HAP-1 (cell line): ENCODE measurements at places on chromosomes 7 and 10.

GRCh38 chr10:124351481-124352220 lies 67.1 kb downstream of the OAT start:
- DNase-seq: no peak

- DNase-seq: no peak
Observed at GRCh38 chr7:44994877-44995554, 5.0 kb upstream of the CCM2 start.

DNA sequence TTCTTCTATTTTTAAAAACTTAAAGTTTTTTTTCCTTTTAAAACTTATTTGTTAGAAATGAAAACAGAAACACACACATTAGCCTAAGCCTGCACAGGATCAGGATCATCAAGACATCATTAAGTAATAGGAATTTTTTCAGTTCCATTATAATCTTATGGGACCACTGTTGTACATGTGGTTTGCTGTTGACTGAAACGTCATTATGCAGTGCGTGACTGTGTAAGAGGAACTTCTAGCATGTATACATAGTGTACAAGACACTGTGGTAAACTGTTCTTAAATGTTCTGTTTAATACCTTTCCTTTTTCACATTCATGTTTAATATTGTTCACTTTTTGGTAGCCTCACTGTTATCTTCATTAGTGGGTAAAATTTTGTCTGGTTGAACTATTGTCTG lies 12.1 kb downstream of the ENTPD7 start:
- DNase-seq: no peak

DNA sequence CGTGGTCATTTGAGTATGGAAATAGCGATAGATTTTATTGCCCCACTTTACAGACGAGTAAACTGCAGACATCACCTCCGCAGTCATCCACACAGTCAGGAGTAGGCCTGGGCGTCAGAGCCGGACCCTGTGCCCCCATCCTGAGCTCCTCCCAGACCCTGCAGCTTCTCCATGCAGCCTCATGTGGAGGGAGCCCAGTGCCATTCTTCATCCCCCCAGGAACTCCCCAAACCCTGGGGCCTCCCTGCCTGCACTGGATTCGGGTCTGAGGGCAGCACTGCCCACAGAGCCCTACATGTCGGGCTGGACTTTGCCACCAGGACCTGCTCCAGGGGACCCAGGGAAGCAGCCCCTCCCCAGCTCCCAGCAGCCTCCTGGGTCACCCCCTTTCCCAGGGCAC lies 100.8 kb downstream of the MKI67 start:
- no peak for DNase-seq

- DNase-seq: no peak
Observed at GRCh38 chr10:67385566-67385965, 310.4 kb downstream of the CTNNA3 start.

- no peak for DNase-seq
Observed at GRCh38 chr10:91185239-91185875, 35.1 kb upstream of the PCGF5 start.

DNA sequence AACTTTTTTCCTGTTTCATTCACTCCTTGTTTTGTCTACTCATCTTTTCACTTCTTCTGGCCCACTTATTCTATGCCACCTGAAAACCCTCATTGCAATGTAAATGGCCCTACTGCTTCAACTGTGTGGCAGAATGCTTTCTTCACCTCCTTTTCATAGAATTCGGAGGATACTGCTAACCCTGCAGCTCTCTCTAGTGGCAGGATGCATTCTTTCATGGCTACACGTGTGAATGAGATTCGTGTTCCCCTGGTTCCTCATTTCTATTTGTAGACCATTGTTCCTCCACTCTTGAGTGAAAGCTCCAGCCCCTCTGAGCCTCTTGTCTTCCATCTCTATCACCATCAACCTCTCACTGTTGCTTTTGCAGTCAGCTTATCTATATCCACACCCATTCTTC lies 20.9 kb upstream of the CYP26C1 start:
- DNase-seq: peak; percentile 56

GRCh38 chr10:70674560-70675495 lies 2.5 kb downstream of the ADAMTS14 start:
- DNase-seq: no peak

DNA sequence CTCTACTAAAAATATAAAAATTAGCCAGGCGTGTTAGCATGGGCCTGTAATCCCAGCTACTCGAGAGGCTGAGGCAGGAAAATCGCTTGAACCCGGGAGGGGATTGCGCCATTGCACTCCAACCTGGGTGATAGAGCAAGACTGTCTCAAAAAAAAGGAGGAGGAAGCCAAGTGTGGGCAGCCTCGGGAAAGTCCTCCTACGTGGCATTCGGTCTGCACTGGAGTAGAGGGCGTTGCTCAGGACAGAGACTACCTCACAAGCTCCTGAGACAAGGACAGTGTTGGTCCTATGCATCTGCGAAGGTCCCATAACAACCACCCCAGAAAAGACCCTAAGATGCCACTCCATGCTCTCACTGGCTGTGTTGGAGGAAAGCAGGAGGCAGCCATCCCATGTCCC lies 10.0 kb upstream of the SERPINE1 start:
- DNase-seq: no peak

DNA sequence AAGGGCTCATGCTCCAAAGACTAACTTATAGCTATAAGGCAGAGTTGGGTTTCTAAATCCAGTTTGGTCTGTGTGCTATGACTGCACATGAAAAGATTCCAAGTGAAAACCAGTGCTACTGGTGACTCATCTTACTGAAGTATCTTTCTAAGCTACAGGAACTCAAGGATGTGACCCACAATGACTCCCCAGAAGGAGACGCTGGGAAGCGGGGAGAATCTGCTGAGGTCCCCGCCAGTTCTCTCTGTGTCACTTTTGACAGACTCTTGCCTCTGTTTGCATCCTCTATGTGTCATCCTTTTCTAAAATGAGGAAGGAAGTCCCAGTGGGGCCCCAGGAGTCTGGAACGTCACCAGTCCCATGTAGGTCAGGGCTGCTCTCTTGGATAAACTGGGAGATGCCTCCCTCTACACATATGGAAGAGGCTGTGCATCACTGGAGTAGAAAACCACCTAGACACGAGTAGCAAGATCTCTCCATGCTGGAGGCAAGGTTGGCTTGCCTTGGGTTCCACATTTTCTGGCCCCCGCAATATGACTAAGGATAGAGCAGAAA lies 28.8 kb upstream of the GPR26 start:
- no peak for DNase-seq

DNA sequence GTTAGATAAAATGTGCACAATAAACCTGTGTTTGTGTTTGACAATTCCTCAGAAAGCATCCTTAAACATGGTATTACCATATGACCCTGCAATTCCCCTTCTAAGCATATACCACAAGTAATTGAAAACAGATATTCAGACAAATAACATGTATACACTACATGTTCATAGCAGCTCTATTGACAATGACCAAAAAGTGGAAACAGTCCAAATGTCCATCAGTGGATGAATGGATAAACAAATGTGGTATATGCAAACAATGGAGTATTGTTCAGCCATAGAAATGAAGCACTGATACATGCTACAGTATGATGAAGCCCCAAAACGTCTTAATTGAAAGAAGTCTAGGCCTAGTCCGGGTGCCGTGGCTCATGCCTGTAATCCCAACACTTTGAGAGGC lies 280.1 kb downstream of the OTUD1 start:
- DNase-seq: no peak

DNA sequence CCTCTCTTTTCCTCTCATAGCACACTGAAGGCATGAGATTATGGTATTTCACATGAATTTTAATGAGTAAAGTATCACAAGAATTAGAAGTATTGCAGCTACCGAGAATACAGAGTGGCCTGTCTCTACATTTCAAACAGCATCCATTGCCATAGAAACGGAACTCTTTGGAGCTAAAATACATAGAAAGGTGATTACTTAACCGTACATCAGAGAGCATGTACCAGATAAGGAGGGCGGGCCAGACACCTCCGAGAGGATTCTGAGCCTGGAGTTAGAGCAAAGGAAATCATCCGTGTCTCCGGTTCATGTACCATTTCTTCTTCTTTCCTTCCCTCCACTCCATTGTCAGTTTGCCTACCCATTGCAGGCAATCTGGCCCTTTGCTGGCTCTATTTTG lies 196.7 kb downstream of the KLF6 start:
- DNase-seq: no peak

GRCh38 chr7:116165717-116166116 lies 44.6 kb upstream of the TES start:
- DNase-seq: no peak

GRCh38 chr7:24135003-24135817 lies 148.8 kb upstream of the NPY start:
- no peak for DNase-seq

DNA sequence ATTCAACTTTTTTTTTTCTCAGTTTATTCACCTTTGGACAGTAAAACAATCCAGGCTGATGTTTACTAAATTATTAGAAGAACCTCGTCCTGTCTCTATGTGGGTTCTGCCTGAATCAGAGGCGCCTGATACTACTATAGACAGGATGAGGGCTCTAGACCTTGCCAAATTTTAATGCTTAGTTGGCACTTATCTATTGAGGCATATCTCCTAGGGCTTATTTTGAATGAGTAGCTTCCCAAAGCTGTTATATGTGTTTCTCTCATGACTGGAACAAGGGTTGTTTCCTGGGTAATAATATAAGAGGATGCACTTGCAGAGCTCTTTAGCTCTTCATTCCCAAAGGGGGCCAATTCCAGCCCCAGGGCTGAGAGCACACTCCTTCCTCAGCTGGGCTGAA lies 23.6 kb downstream of the HECW1 start:
- DNase-seq: no peak

DNA sequence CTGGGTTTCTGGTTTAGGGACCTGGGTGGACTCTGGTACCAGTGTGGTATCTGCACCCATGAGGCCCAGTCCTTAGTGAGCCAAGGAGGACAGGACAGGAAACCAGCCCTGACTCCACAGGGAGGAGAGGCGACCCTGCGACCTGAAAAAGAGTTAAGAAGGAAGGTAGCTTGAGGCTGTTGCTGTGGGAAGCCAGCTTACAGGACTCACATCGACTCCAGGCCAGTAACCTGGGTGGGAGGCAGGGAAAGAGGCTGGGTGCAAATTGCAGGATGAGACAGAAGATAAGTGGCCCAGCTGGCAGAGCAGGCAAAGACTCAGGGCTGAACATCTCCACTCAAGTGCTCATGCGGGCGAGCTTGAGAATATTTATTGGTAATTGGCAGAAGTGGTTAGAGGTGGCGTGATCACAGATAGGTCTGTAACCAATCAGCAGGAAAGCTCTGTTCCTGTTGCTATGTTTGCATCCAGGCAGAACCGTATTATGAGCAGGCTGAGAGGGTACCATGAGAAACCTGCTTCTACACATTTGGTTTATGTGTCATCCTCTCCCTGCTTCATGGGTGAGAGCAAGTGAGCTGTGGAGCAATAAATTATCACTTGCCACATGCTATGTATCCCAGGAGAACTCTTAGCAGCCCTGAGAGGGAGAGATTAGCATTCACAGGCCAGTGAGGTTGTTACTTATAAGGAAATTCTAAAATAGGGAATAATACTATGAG lies 11.0 kb downstream of the TLL2 start:
- no peak for DNase-seq

- no peak for DNase-seq
Observed at GRCh38 chr7:23539494-23539907, 7.7 kb upstream of the TRA2A start.

DNA sequence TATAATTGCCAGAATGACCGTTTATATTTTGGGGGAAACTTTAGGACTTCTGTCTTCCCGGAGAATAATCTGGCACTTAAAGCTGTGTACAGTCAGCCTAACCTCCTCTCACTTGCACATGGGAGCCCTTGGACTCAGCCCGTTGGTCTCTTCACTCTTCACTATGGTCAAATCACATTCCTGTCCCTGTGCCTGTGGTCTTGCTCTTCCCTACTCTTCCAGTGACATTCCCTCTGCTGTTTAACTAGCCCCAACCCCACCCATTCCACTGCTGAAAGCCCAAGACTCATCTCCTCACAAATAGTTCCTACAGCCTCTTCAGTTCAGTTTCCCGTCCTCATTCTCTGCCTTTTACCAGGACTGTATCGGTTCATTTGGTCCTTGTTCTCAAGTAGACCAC lies 135.0 kb downstream of the DYNC1I1 start:
- DNase-seq: no peak

DNA sequence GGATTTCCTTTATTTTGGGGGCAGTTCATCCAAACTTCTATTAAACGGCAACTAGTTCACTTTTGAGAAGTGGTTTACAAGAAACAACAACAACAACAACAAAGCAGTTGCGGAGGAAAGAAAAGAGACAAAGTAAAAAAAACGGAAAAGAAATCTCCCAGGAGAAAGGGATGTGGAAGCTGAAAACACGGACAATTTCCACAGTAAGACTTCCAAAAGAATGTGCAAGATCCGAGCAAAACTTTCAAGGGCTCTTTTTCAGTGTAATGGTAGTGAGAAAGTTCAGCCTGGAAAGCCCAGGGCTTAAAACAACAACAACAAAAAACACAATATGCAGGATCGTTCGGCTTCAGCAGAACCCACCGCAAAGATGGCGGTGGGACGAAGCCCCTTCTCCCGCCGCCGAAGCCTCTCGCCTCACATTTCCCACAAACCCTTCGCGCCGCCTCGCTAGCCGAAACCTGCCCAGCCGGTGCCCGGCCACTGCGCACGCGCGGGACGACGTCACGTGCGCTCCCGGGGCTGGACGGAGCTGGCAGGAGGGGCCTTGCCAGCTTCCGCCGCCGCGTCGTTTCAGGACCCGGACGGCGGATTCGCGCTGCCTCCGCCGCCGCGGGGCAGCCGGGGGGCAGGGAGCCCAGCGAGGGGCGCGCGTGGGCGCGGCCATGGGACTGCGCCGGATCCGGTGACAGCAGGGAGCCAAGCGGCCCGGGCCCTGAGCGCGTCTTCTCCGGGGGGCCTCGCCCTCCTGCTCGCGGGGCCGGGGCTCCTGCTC lies at the start of gene TNKS2:
TNKS2 (plus strand) TSS at position 553 of the 775 bp plus-strand sequence. CDS start 265 bp downstream, outside the sequence.
- DNase-seq: peak; percentile 96

- DNase-seq: no peak
Observed at GRCh38 chr7:148852272-148852671, 31.8 kb downstream of the EZH2 start.

DNA sequence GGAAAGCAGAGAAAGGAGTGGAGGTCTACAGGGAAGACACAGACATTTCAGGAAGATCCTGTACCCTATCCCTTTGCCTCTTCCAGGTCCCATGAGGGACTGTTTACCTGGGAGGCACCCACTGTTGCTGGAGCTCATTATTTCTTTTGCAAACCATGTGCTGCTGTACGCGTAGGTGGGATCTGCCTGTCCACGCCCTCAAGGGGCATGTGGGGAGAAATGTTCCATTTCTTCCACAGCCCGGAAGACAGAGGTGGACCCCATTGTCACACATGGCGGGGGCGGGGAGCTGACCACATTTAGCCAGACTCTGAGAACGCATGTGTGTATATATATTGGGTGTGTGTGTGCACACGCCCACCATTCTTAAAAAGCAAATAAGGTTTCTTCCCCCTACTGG lies 2.0 kb downstream of the PLXNA4 start:
- DNase-seq: no peak

GRCh38 chr7:116980354-116980753 lies 27.1 kb downstream of the ST7 start:
- no peak for DNase-seq

DNA sequence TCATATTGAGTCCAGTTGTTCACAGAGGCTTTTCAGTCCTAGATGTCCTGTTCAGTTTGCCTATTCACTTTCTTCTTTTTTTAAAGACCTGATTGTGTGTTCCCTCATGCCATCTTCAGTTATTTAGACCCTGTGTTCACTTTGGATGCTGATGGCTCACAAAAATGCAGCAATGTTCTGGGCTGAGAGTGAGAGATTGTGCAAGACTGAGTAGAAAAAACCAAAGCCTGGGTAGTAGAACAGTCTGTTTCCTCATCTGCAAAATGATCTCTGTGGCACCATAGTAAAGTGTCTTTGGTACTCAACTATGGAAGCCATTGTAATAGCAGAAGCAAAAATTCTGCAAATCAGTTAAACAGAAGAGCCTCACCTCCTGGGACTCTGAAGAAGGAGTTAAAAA lies 43.2 kb downstream of the AKR1B1 start:
- no peak for DNase-seq
